H1 (cell line): ENCODE measurements at places on chromosomes 13 and 19. TPM values are rescaled to one million over a fixed set of nuclear protein-coding genes. Genes with fewer than 3 reads are reported as not detected.

DNA sequence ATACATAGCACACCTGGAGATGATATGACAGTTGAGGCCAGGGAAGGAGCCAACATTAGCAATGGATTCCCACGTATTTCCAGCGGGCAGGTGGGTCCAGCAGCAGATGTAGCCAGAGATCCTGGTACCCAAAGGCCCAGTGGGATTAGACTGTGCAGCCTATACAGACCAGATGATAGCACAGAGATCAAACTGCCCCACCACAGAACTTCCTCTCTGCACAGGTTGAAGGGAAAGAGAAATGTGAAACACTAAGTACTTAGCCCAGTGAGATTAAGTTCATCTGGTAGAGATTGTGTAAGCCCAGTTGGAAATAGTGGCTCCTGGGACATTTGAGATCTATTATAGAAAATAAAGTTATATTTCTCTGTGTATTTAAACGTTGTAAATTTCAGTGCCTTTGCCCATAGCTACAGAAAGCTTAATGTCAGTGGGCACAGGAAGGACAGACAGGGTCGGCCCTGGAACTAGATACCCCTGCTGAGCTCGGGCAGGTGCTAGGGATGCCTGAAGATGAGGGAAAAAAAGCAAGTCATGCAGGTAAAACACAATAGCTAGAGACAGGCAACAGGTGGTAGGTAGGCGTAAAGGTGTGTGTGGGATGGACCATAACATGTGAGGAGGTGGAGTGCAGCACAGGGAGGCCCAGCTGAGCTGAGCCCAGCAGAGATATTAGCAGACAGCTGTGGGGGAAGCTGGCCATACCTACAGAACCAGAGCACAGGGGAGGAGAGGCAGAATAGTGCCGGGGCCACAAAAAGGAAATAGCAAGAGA is 27.3 kb upstream of the SPATA13 start:
- no peak for DNase-seq

DNA sequence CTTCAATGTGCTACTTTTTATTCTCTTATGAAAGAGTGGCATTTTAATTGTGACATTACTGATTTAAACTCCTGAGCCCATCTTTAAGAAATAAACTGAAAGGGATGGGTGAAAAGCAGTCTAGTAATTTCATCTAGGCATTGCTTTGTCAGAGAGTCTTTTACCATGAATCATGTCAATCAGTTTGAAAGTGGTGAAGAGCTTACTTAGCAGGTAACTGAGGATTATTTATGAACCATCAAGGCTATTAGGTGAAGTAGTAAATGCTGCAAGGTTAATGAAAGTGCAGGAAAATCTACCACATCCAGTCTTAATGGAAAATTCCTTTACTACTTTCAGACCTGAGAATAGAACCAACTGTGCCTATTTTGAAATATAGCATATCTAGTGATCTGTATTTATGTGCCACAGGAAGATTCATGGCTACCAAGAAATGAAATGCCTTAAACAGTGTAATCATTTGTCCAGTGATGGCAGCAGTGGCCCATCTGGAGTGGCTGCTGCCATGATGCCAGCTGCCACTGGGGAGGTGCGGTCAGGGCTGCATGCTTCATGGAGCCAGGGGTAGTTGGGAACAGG is 368.9 kb downstream of the SLITRK6 start:
- no peak for DNase-seq

DNA sequence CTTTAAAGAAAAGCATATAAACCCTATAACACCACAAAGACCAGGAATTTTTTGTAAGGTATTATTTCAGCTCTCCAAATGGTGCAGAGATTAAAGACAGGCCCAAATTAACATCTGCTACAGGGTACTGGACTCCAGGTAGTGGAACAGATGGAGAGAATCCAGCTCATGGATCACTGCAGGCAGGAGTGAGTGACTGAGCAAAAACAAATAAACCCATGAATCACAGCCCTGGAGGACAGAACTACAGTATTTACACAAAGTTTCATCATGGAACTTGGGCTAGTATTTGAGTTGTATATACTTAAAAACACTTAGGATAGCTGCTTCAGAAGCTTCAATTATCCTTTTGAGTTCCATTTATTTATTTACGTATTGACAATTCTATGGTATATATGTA is 132.8 kb upstream of the SPRY2 start:
- no peak for DNase-seq

- no peak for DNase-seq
Observed at GRCh38 chr19:51479531-51480331, 1.4 kb downstream of the CEACAM18 start.

ANKLE1 gene
- 6.1 and 6.8 TPM in 2 replicates for total RNA-seq
